ENCODE measurements at places on chromosomes 13 and 19.

- DNase-seq: no peak
These were observed 169.4 kb upstream of the HTR2A start for GRCh38 chr13:47066226-47066625.

GRCh38 chr19:34794066-34794960 is 21.3 kb upstream of the ZNF599 start:
- no peak for DNase-seq

DNA sequence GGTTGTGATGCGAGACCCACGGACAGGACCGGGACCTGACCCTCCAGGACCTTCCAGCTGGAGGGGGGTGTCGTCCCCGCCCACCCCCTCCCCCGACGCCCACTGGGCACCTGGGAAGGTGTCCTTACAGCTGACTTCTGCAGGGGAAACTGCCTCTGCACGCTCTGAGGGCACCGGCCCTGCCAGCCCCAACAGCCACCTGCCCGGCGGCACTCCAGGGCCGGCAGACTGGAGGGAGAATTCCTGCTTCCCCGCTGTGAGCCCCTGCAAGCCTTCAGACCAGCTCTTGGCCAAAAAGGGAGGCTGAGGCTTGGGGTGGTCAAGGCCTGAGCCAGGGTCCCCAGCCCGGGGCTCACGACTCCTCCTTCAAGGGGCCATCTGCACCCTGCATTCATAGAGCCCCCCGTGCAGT is 1.2 kb downstream of the CNN2 start:
- no peak for DNase-seq

GRCh38 chr19:38024992-38025908 is 118.2 kb downstream of the SIPA1L3 start:
- no peak for DNase-seq

GRCh38 chr13:41049480-41050440 is 11.5 kb upstream of the WBP4 start:
- no peak for DNase-seq

GRCh38 chr13:50244355-50244712 is 229.1 kb downstream of the KCNRG start:
- DNase-seq: no peak

- no peak for DNase-seq
These were observed 18.0 kb downstream of the PEPD start for GRCh38 chr19:33503433-33504057.

GRCh38 chr13:37361608-37362007 is 237.0 kb downstream of the POSTN start:
- DNase-seq: no peak

- DNase-seq: no peak
These were observed 20.9 kb downstream of the MYO16 start for GRCh38 chr13:108650271-108650670.

GRCh38 chr19:40407714-40408597 is 5.2 kb downstream of the PRX start:
- no peak for DNase-seq

DNA sequence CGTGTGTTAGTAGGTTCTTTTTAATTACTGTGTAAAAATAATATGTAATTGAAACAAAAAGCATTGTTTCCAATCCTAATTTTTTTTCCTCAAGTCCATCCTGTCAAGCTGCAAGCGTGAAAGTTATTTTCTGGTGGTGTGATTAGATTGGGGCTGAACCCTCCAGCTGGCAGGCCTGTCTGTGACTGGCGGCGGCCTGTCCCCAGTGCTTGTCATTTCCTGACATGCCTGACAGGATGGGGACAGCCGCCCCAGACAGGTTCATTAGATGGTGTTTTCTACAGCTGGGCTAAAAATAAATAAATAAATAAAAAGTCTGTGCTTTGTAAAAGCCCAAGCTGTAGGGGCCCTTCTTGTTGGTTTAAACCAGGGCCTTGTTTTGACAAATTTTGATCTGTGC is 53.7 kb upstream of the MAB21L1 start:
- no peak for DNase-seq

DNA sequence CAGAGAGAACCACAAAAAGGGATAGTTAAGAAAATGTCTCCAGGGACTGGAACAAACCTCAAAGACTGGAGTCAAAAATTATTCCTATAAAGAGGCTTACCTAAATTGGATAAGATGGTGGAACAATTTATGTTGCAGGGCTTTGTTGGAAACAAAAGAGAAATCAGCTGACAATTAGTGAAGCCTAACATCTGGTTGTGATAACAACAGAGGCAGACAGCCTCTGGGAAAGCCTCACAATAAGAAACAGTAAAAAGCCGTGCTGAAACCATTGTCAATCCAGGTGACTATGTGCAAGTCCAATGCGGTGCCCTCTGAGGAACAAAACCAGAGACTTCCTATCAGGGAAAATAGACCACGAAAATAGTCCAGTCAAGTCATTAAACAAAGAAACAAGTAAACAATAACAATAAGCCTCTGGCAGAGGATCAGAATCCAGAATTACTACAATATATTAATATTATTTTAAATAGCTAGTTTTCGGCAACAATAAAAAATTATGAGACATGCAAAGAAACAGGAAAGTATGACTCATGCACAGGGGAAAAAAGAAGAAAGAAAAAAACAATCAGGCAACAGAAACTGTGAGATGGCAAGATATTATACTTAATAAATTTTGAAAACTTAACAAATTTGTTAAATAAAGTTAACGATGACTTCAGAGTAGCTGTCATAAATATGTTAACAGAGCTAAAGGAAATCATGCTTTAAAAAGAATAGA is 99.7 kb upstream of the RXFP2 start:
- no peak for DNase-seq

- no peak for DNase-seq
These were observed 5.1 kb upstream of the CALM3 start for GRCh38 chr19:46596008-46596407.

DNA sequence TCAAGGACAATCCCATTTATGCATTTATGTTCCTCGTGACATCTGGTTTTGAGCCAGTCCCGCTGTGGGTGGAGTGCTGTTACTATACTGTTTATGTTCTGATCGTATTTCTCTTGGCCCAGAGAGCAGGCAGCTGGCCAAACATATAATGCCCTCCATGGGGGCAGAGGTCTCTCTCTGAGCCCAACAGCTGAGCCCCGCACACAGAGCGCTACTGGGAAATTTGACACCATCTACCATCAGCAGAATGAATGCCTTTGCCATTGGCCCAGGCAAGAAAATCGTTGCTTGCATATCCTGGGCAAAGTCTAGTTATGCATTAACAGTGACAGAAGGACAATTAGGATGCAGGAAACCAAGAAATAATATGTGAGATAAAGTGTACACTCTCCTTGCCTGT is 126.8 kb upstream of the CACNA1A start:
- no peak for DNase-seq

- DNase-seq: no peak
These were observed 40.2 kb downstream of the UBL3 start for GRCh38 chr13:29810145-29810742.

DNA sequence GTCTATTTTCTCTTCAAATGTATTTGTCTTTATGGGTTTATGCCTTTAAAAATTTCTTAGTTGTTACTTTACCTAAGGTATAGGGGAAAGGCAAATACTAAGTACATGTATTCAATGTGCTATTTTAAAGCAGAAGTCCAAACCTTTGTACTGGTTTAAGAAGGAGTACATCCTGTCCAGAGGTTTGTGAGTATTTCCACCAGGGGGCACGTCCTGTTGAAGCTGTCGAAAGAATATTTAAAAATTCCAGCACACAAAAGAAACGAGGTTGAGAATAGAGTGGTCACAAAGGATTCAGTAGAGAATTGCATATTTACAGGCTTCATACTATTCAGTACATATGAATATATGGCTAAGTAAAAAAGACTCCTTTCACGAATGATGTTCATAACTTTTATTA is 59.8 kb downstream of the URI1 start:
- no peak for DNase-seq

- DNase-seq: no peak
These were observed 8.9 kb upstream of the TPM4 start for GRCh38 chr19:16067205-16067938.

DNA sequence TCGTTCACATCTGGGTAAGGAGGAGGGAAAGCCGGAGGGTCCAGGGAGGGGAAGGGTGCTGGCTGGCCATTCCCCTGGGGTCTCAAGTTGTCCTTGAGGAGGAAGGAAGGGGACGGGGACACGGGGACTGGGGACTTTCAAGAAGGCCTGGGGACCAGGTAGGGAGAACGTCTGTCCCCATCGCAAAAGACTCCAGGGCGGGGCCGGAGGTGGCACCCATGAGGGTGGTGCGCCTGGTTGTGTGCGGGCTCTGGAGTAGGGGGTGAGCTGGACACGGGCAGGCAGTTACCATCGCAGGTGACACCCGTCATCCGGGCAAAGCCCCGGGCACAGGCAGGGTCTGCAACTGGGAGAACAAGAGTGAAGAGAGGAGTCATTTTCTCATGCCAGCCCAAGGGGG is 23.4 kb downstream of the FBN3 start:
- no peak for DNase-seq

- no peak for DNase-seq
These were observed 51.5 kb downstream of the ATP7B start for GRCh38 chr13:51959773-51960172.

- no peak for DNase-seq
These were observed 225.2 kb upstream of the TSHZ3 start for GRCh38 chr19:31574251-31574973.

DNA sequence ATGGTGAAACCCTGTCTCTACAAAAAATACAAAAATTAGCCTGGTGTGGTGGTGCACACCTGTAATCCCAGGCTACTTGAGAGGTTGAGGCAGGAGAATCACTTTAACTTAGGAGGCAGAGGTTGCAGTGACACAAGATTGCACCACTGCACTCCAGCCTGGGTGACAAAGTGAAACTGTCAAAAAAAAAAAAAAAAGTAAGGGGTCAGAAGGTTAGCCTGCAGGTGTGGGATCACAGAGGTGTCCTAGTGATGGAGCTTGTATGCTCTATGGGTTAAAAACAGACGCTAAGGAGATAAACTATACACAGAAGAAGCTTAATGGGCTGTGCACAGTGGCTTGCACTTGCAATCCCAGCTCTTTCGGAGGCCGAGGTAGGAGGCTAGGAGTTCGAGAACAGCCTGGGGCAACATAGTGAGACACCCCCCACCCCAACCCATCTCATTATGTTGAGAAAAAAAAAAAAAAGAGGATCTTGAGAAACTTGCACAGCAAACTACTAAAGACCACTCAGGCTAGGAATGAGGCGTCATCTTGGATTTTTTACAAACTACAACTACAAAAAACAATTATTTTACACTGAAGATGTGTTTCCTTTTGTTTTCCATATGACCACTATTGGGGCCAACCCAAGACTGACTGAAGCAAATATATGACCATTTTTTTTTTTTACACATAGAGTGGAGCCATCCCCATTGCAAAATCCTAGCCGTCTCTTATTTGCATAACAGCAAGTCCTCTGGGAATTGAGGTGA is 7.9 kb downstream of the FOSB start:
- DNase-seq: no peak

DNA sequence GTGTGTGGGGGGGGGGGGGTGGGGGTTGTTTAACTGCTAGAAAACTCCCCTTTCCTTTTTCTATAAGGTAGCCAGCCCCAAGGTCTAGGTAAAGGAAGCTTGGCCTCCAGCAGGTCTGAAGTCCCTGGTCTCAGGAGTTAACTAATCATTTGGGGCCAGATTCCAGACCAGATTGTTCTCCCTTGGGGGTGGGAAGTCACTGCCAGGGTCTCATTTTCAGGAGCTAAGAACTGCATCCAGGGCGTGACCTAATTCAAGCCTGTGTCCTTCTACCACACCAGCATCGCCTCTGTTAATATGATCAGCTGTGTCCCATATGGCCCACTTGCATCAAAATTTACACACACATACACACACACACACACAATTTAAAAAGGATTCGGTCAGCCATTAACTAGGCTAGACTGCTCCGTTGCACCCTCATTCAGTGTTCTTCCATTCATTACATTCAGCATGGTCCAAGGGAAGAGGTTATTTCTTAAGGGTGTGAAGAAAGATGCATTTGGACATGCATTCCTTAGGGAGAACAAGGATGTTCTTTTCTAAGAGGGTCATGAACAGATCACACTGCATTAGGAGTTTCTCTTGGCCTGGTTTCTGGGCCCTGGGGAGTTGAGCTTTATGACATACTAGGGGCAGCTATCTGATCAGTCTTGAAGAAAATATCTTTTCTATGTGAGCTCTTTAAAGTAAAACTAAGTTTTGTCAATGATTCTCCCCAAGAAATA is 91.0 kb downstream of the FGF14 start:
- no peak for DNase-seq

- DNase-seq: no peak
These were observed 106.1 kb downstream of the RAB20 start for GRCh38 chr13:110455444-110455843.

DNA sequence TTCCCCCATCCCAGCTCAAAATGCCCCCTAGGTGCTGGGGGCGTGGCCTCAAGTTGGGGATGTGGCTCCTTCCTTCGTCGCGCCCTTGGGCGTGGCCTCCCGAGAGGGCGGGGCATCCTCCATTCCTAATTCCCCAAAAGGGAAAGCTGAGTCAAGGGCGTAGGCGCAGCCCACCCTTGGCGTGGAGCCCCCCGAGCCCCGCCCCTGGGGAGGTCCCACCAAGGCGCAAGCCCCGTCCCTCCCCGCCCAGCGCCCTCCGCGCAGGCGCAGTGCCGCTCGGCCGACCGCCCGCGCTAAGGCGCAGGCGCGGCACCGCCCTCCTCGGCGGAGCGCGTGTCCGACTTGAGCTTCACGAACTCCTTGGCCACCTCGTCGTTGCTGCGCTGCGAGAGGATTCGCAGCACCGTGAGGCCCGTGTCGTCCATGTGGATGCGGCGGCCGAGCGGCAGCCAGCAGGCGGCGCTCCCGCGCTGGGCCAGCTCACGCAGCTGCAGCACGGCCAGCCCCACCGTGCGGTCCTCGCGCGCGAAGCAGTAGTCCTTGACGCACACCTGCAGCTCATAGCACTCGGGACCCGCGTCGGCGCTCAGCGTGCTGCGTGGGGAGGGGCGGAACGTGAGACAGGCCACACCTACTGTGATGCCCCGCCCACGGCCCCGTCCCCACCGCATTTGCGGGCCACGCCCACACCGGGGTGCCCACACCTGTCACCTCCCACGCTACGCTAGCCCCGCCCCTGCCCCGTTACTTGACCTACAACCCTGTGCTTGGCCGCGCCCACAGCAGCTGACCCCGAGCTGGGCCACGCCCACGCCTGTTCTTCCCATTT is 50.5 kb downstream of the COLGALT1 start:
- peak; percentile 83 for DNase-seq

GRCh38 chr13:45564133-45564776 is 51.3 kb downstream of the ERICH6B start:
- DNase-seq: no peak

DNA sequence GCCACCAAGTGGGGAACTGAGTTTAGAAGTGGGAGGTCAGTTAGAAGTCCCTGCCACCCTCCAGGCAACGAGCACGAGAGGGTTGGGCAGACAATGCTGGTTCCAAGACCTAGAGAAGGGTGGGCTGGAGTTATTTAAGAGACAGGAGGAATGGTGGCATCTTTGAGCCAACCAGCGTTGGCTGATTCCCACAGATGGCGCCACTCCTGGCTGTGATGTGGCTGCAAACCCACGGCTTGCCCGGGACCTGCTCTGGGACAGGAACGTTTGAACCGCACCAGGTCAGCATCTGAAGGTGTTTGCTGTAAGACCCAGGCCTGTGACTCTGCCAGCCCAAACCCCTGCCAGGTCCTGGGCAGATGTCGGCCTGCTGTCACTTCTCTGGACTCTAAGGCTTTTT is 42.8 kb downstream of the BICRA start:
- no peak for DNase-seq

Data from stimulated activated CD4-positive, alpha-beta T cell treated with anti-CD3 and anti-CD28 coated beads, Interleukin-4, amount 100 ng/mL, for 1 hour (primary cell).